Transverse colon (tissue), 4 donors: ENCODE measurements at places on chromosomes 7 and 10. TPM values are rescaled to one million over a fixed set of nuclear protein-coding genes. Genes with fewer than 3 reads are reported as not detected.

TEX36 gene
- total RNA-seq, result not detected

CALCR gene
- not detected for total RNA-seq

ZNF239 gene
- total RNA-seq, result 8.2 TPM

SRRM3 gene
- total RNA-seq, result 0.82 TPM
